ENCODE measurements at places on chromosomes 11 and 22.

DNA sequence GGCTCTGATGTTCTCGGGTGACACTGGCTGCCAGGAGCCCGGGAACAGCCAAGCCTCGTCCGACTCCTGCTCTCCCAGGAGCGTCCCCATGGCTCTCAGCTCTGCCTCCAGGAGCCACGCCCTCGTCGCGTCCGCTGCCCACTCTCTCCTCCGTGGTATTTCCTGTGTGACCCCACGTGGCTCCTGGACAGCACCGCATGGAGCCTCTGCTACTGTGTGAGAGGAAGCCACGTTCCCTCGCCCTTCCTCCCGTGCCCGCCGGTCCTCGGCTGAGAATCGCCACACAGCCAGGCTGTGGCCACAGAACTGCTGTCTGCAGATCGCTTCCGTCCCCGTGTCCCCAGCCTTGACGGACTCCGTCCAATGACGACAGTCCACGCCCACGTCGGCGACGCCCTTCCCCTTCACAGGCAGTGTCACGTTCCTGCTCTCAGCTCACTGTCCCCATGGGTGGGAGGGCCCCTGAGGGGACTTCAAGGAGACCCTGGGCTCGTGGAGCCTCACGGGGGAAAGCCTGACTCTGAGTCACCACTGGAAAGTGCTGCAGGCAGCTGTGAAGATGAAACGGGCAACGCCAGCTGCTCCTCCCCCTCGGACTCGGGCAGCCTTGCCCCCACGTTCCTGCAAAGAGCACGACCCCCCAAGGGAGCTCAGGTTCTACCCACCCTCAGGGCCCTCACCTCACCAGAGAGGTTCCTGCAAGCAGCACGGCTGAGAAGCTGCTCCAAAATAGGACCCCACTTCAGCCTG is 458.5 kb downstream of the BRD1 start:
- DNase-seq: no peak

DNA sequence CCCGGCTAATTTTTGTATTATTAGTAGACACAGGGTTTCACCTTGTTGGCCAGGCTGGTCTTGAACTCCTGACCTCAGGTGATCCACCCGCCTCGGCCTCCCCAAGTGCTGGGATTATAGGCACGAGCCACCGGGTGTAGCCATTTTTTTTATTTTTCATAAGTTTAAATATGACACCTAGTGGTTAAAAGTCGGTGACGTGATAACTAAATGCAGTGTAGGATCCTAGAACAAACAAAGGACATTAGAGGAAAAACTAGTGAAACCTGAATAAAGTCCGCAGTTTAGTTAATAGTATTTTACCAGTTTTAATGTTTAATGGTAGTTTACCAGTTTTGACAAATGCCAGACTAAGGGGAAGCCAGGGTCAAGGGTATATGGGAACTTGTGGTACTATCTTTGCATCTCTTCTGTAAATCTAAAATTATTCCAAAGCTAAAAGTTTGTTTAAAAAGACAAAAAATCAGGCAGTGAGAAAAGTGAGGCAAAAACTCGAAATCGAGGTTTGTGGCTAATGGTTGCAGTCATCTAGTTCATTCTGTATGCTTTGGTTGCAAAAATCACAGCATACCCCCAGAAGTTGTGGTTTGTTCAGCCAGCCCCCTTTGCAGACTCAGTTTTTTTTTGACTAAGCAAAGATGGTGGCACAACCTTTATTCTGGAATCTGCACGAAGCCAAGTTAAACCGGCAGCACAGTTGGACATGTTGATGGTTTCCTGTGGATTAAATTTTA is 29.6 kb downstream of the TOM1 start:
- DNase-seq: no peak

DNA sequence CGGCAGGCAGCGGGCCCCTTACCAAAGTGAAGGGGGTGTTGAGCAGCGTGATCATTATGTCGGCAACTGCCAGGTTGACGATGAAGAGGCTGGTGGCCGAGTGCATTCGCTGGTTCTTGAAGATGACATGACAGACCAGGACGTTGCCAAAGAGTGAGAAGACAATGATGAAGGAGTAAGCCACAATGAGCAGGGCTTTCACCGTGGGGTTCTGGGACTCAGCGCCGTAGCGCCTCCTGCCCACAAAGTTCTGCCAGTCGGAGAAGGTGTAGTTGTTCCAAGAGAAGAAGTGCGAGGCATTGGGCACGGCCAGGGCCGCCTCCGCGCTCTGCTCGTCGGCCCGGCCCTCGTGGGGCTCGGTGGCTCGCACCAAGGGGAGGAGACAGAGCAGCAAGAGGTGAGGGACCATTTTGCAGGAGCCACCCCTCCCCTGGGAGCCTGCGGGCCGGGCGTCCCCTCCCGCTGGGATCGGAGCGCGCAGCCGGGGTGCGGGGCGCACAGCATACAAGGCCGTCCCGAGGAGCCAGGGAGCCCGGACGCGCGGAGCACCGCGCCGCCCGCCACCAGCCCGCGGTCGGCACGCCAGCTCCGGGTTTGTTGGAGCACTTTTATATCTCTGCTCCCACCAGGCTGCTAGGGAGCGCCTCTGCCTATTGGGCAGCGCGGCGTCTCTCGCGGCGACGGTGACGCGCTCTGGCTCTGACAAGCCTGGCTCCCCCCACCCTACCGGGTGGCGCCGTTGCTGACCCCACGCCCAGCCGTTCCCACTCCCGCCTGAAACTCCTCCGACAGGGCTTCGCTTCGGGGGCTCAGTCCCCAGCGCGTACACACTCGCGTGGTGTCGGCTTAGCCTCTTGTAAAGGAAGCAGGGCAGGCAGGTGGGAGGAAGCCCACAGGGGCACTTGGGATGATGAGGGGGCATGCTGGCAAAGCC is at the start of gene GPR83:
Gene GPR83, minus strand, starts transcription at position 581 of the 934 bp plus-strand sequence. Its CDS starts 172 bp downstream, at position 409.
- DNase-seq: peak; percentile 23

DNA sequence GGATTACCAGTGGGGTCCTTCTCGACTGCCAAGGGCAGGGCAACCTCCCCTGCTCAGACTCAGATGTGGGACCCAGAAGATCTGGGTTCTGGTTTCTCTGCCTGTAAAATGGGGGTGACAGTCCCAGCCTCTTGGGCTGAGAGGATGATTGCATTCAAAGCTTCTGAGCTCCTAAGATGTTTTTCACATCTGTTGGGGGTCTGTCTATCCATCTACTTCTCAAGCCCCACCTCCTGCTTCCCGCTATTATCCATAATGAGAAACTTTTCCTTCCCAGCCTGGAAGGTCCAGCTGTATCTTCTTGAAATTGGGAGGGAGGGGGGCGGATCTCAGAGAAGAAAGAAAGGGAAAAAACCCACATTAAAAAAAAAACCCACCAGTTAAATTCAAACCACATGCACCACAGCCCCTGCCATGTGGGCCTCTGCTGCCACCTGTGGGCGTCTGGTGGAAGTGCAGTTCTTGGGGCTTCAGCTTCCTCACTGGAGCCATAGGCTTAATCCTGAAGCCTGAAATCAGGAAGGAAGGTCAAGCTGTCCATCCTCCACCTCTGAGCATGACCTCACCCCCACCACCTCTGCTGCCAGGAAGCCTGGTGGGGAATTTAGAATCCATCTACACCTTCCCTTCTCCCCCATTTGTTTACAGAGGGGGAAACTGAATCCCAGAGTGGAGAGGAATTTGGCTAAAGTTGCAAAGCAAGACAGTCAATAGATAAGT is 27.3 kb downstream of the ARHGEF17 start:
- peak; percentile 55 for DNase-seq

- DNase-seq: no peak
Observed at GRCh38 chr11:782264-783174, 5.2 kb upstream of the GATD1 start.

DNA sequence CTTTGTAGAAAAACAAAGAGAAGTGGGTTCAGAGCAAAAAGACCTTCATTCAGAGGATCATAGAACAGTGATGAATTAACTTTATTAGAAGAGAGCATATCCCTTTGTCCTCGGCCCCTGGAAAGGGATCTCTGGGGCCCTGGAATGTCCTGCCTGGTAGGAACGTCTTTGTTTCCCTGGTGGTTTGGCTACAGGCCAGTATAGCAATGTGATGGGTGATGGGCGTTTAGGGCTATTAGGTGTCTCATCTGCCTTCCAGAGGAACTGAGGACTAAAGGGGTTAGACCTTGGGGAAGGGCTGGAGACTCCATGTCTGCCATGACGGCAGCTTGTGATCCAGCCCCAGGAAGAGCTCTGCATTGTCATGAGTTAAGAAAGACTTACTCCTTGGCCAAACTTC is 9.1 kb downstream of the APOL4 start:
- no peak for DNase-seq

DNA sequence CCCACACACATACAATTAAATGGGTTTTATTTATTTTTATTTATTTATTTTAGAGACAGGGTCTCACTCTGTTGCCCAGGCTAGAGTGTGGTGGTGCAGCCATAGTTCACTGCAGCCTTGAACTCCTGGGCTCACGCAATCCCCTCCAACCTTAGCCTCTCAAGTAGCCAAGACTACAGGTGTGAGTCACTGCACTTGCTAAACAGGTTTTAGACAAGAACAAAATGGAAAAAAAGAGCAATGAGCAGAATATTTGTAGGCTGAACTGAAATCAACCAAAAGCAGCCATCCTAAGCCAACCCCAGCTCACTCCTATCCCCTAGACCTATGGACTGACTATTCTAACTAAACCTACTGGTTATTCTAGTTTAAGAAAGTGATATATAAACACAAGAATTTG is 37.8 kb downstream of the MRE11 start:
- DNase-seq: peak; percentile 70

DNA sequence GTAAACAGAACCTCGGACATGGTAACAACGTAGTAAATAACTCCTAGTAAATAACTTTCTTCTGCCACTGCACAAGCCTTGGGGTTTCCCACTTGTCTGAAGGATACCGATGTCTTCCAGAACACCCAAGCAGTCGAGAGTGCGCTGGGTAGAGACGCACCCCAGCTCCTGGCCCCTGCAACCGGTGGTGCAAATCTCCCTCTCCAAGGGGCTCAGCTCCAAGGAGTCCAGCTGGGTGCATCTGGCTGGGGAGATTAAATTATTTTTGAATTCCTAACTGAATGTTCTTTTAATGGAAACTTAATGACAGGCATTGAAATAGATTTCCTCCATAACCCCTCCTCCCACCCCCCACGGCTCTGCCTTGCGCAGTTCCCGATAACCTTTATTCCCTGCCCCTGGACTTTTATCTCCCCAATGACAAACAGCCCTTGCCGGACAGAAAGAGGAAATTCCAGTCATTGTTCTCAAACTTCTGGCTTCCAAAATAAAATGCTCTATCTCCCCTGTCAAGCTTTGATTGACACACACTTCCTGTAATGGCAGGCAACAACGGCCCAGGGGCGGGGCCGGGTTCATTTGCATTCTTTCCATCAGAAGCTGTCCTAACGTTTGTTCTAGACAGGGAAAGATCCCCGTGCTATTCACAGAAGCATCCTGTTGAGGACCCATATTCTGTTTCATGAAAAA is 31.2 kb downstream of the KCNJ1 start:
- no peak for DNase-seq

- DNase-seq: no peak
Observed at GRCh38 chr11:43135966-43136534, 175.7 kb upstream of the API5 start.

DNA sequence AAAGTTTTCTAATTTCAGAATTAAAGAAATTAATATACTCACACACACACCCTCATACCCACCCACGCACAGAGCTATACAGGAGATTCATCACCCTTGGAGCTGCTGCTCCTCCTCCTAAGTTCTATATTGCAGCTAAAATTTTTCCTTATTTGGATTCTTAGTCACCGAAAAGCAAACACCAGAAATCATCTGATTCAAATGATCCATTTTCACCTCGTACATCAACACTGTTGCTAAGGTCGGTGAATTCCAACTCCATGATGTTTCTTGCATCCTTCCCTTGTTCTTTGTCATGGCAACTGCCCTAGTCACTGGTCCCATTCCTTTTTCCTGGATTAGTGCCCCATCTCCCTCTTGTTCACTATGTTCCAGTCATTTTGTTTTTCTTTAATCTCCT is 286.2 kb downstream of the GRM5 start:
- DNase-seq: peak; percentile 50

DNA sequence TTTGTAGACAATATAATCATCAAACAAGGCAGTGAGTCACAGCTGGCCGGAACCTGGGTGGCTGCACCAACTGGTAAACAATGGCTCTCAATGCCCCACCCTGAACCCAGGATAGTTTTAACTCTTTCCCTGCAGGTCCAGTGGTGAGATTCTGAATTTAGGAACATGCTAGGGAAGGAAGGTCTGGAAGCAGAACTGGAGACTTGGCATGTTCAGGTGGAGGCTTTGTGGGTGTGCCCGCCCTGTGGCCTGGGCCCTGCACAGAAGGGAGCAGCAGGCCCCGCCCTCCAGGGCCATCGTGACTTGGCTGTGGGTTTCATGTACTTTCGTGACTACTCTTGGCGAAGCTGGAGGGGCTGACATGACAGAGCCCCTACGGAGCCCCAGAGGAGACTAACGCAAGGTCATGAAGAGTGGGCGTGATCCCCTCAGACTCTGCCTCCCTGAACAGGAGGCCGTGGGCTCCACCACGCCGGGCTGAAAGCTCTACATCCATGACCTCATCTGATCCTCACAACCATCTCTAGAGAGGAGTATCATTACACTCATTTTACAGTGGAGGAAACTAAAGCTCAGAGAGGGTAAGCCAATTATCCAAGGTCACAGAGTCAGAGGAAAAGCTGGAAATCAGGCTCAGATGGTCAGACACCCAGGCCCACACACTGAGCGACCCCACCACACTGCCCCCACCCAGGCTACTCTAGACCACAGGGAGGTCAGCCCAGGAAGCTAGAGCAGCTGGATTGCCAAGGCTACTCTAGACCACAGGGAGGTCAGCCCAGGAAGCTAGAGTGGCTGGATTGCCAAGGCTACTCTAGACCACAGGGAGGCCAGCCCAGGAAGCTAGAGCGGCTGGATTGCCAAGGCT is 27.3 kb downstream of the MAFF start:
- peak; percentile 88 for DNase-seq

- no peak for DNase-seq
Observed at GRCh38 chr11:11612439-11612838, 9.4 kb downstream of the GALNT18 start.

GRCh38 chr11:117099696-117100095 is 1.5 kb upstream of the SIK3 start:
- DNase-seq: no peak

DNA sequence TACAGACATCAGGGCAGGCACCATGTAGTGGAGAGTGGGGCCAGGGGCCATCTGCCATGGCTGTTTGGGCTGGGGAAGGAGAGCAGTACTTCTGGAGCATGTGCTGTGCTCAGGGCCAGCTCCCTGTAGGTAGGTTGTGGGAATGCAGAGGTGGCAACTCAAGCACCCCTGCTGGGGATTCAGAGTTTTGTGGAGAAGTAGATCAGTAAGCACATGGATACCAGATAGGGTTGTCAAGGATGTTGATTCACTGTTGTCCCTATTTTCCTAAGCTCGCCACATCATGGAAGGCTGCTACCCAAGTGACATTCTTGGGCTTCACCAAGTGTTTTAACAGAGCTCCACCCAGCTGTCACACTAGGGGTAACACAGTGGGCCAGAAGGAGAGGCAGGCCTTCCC is 67.2 kb downstream of the BMAL1 start:
- DNase-seq: no peak

DNA sequence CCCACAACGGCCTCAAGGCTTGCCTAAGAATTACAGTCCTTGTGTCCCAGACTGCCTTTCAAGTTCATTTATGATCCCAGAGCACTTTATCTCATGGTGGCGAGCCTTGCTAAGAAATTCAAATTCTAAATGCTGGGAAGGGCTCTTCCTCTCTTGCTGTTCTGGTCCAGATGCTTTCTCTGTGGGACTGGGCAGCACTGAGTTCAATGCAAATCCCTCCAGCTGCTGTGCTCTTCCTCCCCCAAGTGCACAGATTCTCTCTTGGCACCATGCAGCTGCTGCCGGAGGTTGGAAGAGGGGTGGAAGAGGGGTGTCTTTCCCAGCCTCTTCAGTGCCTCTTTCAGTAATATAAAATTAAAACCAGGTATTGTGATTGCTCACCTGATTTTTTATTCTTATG is 828.0 kb downstream of the DLG2 start:
- no peak for DNase-seq

- no peak for DNase-seq
Observed at GRCh38 chr11:37642296-37642695, 1044.3 kb upstream of the RAG2 start.
